ENCODE measurements at places on chromosomes 2 and 18.
A peak's percentile ranks its signal among the peaks of the same experiment; 100 is the strongest.

GRCh38 chr18:23183411-23184150, 48.3 kb downstream of the CABLES1 start:
- DNase-seq, result no peak

- DNase-seq, result no peak
Observed at GRCh38 chr2:112343827-112344585, 68.6 kb downstream of the ZC3H6 start.

DNA sequence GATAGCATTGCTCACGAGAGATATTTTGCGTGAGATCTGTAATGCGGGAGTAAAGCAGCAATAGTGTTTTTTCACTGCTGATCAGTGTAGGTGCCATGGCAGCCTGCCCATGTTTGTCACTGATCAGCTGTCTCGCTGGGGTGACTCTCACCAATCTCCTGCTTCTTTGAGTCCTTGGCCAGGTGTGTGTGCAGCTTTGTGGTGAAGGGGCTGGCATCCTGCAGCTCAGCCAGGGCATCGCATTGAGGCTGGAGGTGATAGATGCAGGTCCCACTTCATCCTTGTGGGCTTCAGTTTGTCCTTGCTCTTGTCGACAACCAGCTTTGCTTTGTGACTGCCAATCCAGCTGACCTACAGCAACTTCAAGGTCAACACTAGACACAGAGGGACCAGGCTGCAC, 258.3 kb upstream of the CXCR4 start:
- DNase-seq, result no peak

DNA sequence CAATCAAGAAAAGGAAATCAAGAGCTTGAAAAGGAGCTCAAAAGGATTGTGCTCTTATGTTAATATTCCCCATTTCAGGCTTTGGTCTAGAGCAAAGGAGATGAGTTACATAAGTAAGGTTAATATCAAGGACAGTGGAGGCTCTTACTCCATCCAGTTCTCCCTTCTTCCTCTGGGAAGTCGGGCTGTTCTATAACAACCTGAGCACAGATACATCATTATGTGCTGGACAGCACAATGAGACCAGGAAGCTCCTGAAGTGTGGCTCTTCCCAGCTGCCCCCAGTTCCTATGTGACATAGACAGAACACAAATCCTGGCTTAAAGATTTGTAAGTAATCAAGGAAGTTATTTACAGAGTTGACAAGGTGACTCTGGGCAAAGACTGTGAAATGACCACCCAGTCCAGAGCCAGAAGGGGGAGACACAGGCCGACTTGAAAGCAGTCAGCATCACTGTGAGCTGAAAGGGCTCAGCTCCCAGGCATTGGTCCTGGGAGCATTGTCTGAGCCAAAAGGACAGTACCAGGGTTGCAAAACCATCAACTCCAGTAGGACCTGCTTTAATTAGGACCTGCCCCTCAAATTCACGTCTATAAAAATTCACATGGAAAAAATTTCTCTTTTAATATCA, 917.6 kb upstream of the ACVR2A start:
- DNase-seq, result peak; percentile 17

GRCh38 chr18:5914951-5915350, 19.6 kb upstream of the TMEM200C start:
- DNase-seq, result no peak

DNA sequence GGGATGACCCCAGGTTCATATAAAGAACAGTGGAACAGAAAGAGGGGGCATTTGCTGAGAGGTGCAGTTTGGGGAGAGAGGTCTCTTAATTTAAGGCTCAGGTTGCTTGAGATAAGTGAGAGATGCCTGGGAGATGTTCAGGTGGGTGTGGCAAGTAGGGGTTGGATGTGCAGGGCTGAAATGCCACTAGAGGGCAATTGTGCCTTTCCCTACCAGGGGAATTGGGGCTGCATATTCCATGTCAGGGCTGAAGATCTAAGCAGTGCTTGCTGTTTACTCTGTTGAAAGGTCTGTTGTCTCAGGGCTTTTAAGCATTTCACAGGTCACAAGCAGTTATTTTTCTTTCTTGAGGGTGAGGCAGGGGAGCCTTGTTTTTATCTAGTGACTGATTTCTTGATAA, 7.8 kb downstream of the CCDC85A start:
- DNase-seq, result no peak

- DNase-seq, result no peak
Observed at GRCh38 chr2:134137182-134137611, 116.7 kb upstream of the MGAT5 start.

GRCh38 chr18:9048808-9049494, 53.5 kb upstream of the NDUFV2 start:
- no peak for DNase-seq

DNA sequence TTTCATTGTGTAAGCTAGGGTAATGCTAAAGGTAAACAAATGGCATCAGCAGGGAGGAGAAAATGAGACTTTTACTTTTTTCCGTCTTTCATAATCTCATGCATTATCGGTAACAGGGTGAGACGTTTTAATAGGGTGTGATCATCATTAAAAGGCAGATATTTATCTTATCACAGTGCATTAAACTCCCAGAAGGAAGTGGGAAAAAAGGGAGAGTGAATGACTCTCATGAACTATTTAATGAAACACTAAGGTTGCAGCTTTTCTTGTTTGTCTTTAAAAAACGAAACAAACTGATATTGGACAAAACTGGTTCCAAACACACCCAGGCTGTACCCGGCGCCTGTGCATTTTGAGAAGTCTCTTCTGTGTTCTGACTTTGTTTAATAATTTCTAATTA, 1936.8 kb upstream of the PIK3C3 start:
- DNase-seq, result no peak

DNA sequence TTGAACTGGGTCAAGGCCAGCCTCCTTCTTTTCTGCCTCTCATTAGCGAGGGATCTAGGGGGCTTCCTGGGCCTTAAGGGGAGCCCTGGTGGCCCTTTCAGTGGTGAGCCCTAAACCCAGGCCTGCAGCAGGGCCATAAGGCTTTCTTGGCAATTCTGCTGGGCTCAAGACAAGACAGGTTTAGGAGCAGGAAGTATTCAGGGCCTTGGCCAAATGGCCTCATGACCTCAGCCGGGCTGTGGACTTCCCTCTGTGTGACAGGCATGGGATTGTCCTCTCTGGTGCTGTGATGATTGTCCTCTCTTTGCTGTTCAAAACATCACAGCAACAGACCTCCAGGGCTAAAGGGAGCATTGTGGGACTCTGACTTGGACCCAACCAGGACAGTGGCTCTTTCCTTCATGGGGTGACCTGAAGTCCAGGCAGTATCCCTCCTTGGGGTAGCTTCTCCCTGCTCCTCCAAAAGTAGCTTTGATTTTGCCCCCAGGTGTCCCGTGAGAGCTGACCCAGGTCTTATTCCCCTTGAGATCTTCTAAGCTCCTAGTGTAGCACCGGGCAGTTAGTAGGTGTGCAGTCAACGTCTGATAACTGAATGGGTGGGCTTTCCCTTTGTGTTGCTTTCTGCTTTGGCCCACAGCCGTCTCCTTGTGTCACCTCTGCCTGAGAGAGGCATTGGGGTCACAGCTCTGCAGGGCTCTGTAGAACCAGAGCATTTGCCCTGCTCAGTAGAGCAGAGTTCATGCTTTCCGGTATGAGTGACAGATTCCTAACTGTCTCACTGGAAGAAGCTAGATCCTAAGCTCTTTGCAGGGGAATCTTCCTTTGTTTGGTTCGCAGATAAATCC, 14.7 kb downstream of the FOSL2 start:
- DNase-seq, result no peak

GRCh38 chr2:240929364-240930095, 23.4 kb downstream of the CROCC2 start:
- no peak for DNase-seq

DNA sequence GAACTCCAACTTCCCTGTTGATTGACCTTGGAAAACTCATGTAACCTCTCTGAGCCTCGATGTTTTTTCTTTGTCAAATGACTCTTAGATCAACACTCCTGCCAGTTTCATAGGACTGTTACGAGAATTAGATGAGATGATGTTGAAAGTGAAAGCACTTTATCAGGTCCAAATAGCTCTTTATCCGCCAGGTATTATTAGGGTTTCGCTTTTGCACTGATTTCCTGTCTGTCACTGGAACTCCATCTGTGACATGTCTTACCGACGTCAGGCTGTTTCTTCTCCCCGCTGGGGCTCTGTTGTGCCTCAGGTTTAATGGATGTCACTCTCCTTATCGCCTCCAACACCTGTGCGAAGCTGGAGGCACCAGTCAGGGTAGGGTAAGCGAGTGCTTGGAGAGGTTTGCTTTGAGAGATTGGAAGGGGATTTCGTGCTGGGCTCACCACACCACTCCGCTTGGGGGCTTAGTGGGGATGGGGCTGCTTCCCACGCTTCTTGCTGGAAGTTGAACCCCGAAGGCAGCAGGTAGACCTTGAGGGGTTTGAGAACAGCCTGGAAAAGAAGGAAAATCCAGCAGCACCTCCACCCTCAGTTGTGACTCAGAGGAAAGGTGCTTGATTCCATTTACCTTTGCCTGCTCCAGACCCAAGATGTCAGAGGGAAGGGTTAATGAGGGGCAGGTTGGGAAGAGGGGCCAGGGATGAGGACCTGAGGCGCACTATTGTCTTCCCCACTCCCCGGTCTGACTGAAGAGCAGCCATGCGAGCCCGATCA, 4.3 kb downstream of the GAD1 start:
- no peak for DNase-seq

DNA sequence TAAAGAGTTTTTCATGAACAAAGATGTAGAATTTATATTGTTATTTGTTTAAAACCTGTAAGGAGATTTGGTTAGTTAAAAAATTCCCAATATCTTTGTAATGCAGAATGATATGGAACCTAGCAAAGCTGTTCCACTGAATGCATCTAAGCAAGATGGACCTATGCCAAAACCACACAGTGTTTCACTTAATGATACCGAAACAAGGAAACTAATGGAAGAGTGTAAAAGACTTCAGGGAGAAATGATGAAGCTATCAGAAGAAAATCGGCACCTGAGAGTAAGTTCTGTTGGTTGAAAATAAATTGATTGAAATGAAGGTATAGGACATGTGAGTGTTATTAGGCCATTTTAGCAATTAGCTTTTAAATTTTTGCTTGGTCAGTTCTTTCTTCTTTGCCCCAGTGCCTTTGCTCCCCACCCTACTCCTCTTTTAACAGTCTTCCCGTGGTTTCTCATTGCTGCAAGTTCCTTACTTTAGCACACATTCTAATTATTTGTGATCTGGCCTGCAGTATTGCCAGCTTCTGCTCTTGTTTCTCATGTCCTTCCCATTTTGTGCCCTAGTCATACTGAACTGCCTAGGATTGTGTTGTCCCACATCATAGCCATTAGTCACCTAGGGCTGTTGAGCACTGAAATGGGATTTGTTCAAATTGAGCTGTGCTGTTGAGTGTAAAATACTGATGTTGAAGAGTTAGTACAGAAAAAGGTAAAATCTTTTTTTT, 36.6 kb downstream of the VAPA start:
- no peak for DNase-seq

- DNase-seq, result no peak
Observed at GRCh38 chr2:241852981-241853631, 5.6 kb downstream of the PDCD1 start.

- no peak for DNase-seq
Observed at GRCh38 chr18:13448335-13448795, 229.8 kb downstream of the LDLRAD4 start.

GRCh38 chr2:79219383-79219988, 59.9 kb upstream of the REG3A start:
- no peak for DNase-seq

- DNase-seq, result no peak
Observed at GRCh38 chr2:166419616-166419934, 43.8 kb upstream of the SCN9A start.

DNA sequence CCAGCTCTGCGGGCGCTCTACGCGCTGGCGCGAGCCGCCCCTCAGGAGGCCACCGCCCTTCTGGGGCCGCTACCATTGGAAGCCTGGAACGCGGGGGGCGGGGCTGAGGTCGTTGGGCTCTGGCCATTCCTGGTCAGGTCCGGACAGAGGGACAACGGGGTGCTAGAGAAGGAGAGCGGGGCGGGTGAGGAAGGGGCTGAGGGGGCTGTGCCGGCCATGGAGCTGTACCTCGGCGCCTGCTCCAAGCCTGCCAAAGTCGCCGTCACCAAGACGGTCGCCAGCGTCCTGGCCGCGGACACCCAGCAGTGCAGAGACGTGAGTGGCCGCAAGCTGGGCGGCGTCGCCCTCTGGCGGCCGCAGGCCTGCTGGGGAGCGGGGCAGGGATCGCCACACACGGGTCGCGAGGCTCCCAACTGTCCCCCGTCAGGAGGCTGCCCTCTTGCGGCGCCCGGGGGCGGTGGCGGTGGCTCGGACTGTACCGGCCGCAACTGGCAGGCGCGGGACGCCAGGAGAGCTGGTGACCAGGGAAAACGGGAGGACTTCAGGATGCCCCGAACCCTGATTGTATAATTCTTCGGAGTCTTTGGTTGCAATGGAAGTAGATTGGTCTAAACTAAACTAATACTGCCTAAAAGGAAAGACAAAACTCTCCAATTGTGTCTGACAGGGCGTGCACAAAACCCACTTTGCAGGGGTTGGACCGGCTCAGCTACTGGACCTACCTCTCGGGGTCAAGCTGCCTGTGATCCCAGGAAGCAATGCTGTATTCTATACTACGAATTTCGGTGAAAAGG, at the start of gene FSIP2:
TSS of gene FSIP2 (plus strand) at position 126 of the 794 bp plus-strand sequence. CDS start at position 217, 91 bp downstream.
- DNase-seq, result peak; percentile 1

- DNase-seq, result no peak
Observed at GRCh38 chr2:61713457-61713856, 140.4 kb downstream of the FAM161A start.

DNA sequence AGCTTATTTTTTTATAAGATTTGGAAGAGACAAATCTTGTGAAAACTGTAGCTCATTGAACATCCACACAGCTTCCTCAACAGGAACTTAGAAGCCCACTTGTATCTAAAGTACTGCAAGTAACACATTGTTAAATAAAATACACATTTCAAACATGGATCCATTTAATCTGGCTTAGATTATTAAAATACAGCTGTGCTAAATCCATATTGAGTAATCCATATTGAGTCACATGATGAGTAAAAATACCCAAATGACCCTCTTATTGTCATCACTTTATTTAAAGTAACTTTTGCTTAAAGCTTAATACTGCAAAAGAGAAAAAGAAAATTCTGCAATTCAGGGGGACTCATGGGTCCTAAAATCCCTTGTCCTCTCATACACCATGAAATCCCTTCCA, 133.3 kb downstream of the OSR1 start:
- DNase-seq, result no peak

DNA sequence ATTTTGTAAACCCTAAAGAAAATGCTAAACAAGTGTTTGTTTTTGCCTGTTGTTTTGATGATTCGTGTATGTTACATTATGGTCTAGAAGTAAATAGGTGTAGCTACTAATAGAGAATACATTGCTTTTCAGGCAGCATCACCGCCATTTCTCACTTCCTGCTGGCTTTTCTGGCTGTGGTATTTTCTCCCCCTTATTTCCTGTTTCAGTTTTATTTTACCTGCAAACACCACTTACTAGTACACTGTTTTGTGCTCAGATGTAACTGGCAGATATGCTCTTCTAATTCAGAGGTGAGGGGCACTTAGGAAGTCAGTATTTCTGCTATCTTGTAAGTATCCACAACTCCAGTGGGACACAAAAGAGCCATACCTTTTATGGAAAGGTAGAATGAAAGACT, 38.1 kb upstream of the SLC3A1 start:
- no peak for DNase-seq

All from NCI-H524 treated with DMSO at 0.1 percent for 48 hours (cell line).